ENCODE measurements at places on chromosomes 6 and 20. TPM values are rescaled to one million over a fixed set of nuclear protein-coding genes. Genes with fewer than 3 reads are reported as not detected.

The MLN gene
- not detected for polyA plus RNA-seq

- DNase-seq = no peak
Measured at GRCh38 chr6:92008757-92009502, 1410.4 kb downstream of the EPHA7 start.

GRCh38 chr20:6999381-6999780, 231.9 kb downstream of the BMP2 start:
- no peak for DNase-seq

- no peak for DNase-seq
Measured at GRCh38 chr6:157266274-157267101, 56.8 kb downstream of the TMEM242 start.

GRCh38 chr6:39646751-39647420, 78.3 kb downstream of the KIF6 start:
- no peak for DNase-seq

The CASP8AP2 gene
- 6.0 TPM for polyA plus RNA-seq

DNA sequence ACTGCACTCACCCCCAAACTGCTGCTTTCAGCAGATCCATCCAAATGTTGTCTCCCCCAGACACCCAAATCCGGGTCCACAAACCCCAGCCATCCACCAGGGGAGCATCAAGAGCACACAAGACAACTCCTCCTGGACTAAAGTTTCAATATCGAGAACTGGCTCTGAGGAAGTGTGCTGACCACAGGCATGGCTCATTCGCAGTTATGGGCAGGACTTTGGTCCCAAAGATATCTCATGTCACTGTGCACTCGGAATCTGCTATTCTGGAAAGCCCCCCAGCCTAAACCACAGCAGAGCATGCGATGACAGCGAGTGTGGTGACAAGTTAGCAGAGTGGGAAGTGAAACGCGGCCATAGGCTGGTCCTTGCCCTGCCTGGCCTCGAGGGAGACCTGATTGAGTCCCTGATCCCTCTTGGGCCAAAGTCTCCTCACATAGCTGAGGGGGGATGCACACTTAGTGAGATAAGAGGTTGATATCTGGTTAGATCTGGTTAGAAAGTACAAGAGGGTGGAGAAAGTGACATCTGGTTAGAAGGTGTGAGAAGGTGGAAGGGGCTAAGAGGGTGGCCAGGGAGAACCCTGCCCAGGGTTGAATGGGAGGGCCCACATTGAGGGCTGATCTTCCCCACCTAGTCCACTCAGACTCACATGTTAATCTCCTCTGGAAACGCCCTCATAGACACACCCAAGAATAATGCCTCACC, 149.7 kb downstream of the MRPL14 start:
- DNase-seq = no peak

The SESN1 gene
- polyA plus RNA-seq = 15.8 TPM

DNA sequence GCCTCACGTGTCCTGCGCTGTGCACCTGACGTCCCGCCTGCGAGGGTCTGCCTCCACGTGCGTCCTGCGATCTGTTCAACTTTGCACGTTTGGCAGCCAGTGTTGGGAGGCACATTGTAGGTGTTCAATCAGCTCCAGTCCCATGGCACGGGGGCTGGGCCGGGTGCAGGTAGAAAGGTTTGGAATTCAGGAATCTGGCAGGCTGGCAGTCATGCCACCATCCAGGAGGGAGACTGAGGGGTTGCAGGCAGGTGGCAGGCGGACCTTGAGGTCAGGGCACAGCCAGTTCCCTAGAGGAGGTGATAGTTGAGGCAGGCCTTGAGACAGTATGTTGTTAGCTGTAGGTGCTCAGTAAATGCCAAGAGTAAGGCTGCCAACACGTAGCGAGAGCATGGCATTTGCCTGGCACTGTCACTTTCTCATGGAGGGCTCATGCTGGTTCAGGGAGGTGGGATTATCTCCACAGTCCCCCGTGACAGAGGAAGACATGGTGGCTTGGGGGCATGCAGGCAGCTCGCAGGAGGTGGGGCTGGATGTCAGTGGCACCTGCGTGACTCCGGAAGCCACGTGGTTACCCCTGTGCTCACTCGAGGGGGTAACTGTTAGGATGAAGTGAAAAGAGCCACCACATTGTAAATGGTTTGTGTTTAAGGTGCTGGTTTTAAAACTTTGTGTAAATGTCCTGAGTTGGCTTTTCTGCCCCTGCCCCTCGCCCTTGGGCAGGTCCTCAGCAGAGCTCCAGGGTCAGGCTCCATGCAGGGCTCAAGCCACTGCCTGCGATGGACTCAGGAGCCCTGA, 111.8 kb upstream of the FRMD1 start:
- no peak for DNase-seq

- DNase-seq = no peak
Measured at GRCh38 chr20:49045440-49046086, 549 bp upstream of the CSE1L start.

GRCh38 chr6:157236040-157236725, 87.1 kb downstream of the TMEM242 start:
- no peak for DNase-seq

The TTK gene
- 13.9 TPM for polyA plus RNA-seq

DNA sequence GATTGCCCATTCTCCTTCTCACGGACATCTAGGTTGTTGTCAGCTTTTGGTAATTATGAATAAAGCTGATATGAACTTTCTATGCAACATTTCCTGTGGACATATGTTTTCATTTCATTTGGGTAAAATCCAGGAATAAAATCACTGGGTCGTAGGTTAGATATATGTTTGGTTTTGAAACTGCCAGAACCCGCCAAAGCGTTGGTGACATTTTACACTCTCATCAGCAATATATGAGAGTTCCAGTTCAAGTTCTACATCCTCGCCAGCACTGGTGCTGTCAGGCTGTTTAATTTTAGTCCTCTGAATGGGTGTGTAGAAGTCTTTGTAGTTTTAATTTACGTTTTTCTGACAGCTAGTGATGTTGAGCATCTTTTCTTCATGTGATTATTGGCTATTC, 27.5 kb upstream of the LRFN2 start:
- no peak for DNase-seq

- no peak for DNase-seq
Measured at GRCh38 chr6:152298055-152298647, 339.0 kb downstream of the SYNE1 start.

The MATN4 gene
- 0.06 TPM for polyA plus RNA-seq

GRCh38 chr20:54257071-54257816, 49.4 kb downstream of the PFDN4 start:
- peak; percentile 92 for DNase-seq

The CNPY3 gene
- polyA plus RNA-seq = 36.5 TPM

DNA sequence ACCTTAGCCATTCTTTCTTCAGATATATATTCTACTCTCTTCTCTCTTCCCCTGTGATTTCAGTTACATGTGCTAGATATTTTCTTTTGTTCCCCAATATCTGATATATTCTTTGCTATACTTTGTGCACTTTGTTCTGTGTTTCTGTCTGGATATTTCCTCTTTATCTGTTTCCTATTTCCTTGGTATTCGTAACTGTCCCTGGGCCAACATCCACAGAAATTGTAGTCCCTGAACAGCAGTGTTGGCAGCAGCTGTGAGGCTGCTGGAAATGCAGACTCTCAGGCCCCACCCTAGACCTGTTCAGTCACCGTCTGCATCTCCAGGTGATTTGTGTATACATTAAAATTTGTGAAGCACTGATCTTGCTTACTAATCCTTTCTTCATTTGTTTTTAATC, 522.9 kb upstream of the SOX4 start:
- no peak for DNase-seq

DNA sequence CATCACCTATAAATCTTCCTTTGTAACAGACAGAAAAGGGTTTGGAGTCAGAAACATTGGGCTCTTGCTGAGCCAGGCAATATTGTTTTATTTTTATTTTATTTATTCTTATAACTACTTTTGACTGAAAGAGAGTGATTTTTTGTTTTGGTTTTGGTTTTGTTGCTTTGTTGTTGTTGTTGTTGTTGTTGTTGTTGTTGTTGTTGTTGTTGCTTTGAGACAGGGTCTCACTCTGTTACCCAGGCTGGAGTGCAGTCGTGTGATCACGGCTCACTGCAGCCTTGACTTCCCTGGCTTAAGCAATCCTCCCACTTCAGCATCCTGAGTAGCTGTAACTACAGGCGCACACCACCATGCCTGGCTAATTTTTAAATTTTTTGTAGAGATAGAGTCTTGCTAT, 15.0 kb upstream of the SLC13A3 start:
- DNase-seq = no peak

- DNase-seq = no peak
Measured at GRCh38 chr20:49712646-49712995, 1.1 kb downstream of the B4GALT5 start.

The RREB1 gene
- 3.7 TPM for polyA plus RNA-seq

- no peak for DNase-seq
Measured at GRCh38 chr6:11705483-11705882, 73.1 kb downstream of the ADTRP start.

The TNFRSF6B gene
- 461 TPM for polyA plus RNA-seq

The KHDC1L gene
- polyA plus RNA-seq = 0.26 TPM

The RNF114 gene
- 75.0 TPM for polyA plus RNA-seq

The VNN1 gene
- 0.17 TPM for polyA plus RNA-seq

The VGLL2 gene
- not detected for polyA plus RNA-seq

The ZNF318 gene
- 17.4 TPM for polyA plus RNA-seq

The EIF6 gene
- 427 TPM for polyA plus RNA-seq

DNA sequence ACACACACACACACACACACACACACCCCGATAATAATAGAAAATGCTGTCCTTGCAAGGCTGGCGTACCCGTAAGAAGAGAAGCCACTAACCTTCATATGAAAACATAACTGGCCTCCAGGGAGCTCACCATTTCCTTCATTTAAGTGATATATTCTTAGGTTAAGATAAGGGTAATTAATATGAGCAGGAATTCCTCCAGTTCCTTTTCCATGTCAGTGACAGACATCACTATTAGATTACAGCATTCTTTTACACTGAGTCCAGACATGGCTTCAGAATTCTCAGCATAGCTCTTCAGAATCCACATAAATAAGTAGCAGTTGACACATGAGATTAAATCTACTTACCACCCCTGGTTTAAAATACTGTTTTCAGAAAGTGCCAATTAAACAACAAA, 121.9 kb downstream of the SIM1 start:
- no peak for DNase-seq

The MYO6 gene
- polyA plus RNA-seq = 12.9 TPM

- peak; percentile 95 for DNase-seq
Measured at GRCh38 chr6:140051521-140052512, 677.4 kb upstream of the CITED2 start.

- DNase-seq = no peak
Measured at GRCh38 chr6:44286285-44286565, 16.0 kb downstream of the TMEM151B start.

- peak; percentile 100 for DNase-seq
Measured at GRCh38 chr20:54123587-54124180, 50.1 kb downstream of the CYP24A1 start.

The HCRTR2 gene
- not detected for polyA plus RNA-seq

The CST2 gene
- not detected for polyA plus RNA-seq

GRCh38 chr6:6584310-6585002, 4.1 kb upstream of the LY86 start:
- no peak for DNase-seq

DNA sequence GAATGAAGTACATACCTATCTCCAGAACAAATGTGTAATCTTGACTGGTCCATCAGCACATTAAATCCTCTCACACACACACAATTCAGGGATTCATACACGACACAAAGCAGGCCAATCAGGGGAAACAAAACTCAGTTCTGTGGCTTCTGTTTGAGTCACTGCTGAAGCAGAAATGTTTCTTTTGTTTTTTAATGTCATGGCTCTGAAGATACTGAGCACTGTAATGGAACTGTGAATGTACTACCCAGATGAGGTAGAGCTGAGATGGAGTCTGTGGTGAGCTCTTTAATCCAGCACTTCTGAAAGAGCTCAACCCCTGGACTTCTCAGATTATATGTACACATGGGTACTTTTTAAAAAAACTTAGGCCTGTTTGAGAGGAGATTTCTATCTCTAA, 116.4 kb downstream of the THEMIS start:
- no peak for DNase-seq

The IRAK1BP1 gene
- 2.3 TPM for polyA plus RNA-seq

GRCh38 chr6:127191716-127192115, 73.2 kb downstream of the RSPO3 start:
- peak; percentile 28 for DNase-seq

The AFG1L gene
- 1.5 TPM for polyA plus RNA-seq

The BTN1A1 gene
- not detected for polyA plus RNA-seq

DNA sequence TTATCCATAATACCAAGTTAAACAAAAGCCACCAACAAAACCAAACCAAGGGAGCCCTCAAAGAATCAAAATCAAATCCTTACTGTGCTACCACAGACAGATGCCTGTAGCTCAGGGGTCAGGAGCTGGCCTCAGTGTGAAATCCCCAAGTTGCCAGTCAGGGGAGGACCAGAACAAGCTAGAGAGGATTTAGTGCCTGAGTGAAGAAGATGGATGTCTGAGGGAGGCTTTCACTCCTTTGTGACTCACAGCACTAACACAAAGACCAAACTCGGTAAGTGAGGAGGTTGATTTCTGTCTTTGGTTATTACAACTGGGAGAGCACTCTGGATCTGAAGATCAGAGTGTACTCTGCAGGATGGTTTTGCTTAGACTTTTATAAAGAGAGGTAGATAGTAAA, 189.9 kb upstream of the ZNF184 start:
- DNase-seq = no peak

DNA sequence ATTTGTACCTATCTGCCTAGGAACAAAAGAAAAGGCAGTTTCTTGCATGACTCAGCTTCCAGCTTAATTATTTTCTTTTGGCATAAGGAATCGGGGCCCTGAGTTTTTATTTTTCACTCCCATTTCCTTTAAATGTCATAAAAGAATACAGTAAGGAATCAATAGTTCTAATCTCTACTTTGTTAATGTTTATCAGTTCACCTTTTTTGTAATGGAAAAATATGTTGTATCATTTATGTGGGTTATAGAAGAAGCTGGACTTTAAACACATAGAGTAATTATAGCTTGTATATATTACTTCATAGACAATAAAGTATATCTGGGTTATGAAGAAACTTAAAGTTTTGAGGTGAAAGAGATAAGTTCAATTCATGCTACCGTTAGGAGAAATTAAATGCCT, 1214.8 kb upstream of the GJE1 start:
- DNase-seq = no peak
